Sciatic nerve (tissue), 2 donors: ENCODE measurements at places on chromosomes 5 and 9.

DNA sequence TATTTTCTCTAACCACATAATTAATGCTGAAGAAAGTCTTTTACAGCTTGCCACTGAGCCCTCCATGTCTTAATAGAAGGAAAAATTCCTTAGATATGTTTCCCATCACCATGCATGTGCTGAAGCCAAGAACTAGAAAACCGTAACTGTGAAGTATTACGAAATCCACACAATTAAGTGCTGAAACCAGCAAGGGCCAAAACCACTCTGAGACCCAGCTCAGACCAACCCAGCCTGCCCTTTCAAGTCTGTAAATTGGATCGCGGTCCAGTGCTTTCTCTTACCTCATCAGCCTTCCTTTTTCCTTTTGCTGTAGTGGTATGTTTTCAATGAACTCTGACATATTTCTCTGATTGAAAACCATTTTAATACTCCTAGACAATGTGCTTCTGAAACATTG is 26.3 kb downstream of the SEMA5A start:
- DNase-seq: no peak

GRCh38 chr5:170363671-170364070 is 25.5 kb downstream of the KCNMB1 start:
- no peak for DNase-seq

- no peak for DNase-seq
Measured at GRCh38 chr9:102922526-102922925, 72.6 kb upstream of the CYLC2 start.

GRCh38 chr5:136080113-136080482 is 51.3 kb downstream of the TGFBI start:
- DNase-seq: no peak

DNA sequence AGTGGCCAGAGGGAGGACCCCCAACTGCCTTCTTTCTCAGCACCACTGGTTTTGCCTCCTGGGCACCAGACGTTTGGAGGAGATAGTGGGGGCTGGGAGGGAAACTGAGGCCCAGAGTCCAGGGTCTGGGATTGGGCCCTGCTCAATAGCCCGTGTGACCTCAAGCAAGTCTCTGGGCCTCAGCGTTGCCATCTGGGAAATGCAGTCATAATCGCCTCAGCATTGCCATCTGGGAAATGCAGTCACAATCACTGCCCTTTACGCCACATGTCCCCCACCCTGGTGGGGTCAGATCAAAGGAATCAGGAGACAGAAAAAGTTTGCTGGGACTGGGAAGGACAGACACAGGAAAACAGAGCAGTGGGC is 1.6 kb downstream of the SH2D3C start:
- DNase-seq: no peak

- no peak for DNase-seq
Measured at GRCh38 chr5:55338092-55338613, 30.4 kb downstream of the MTREX start.

- DNase-seq: no peak
Measured at GRCh38 chr9:72579880-72580550, 58.6 kb downstream of the TMC1 start.

GRCh38 chr9:129665814-129666520 is 520 bp downstream of the PRRX2 start:
- no peak for DNase-seq

DNA sequence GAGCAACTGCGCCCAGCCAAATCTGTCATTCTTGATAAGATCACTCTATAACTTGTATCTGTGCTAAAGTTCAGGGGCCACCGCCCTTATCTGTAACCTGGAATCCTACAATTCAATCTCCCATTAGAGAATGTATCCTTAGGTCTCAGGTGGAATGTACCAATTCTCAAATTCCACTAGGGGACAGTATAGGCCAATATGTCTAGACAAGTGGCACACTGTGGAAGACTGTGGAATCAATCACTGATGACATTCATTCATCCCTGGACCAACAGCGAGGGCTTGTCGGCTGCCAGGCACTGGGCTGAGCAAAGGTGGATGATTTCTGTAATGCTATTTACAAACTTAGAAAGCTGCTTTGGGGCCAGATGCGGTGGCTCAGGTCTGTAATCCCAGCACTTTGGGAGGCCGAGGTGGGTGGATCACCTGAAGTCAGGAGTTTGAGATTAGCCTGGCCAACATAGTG is 28.7 kb upstream of the MEGF9 start:
- no peak for DNase-seq

- DNase-seq: no peak
Measured at GRCh38 chr9:134381671-134382516, 55.6 kb downstream of the RXRA start.

- no peak for DNase-seq
Measured at GRCh38 chr5:83433891-83434290, 37.7 kb upstream of the VCAN start.
